ENCODE measurements at places on chromosomes 3 and 15.

DNA sequence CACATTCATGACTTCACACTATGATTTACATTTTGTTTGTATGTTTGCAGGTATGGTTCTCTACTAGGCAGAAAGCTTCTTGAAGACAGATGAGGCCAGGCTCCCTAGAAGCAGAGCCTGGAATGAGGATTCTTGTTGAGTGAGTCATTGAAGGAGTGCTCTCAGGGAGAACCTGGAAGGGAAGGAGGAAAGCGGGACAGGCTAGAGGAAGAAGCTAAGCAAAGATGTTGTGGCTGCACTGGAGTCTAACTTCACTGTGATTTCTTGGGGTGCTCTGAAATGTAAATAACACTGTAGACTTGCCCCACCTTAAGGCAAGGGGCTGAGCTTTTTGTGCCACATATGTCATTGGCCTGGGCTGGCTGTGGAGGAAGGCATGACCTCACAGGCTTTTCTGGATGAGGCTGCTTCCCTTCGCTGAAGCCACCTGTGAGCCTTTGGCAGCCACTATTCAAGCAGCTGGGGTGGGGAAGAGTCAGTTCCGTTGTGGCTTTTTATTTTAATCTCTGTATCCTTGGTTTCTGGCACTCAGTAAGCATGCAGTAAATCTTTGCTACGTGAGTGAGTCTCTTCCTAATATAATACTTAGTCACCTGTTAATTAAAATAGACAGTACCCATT lies 307.3 kb downstream of the SV2B start:
- DNase-seq, result no peak

- no peak for DNase-seq
These were observed 136.7 kb upstream of the DAZL start for GRCh38 chr3:16741890-16742289.

- DNase-seq, result no peak
These were observed 15.7 kb downstream of the C3orf52 start for GRCh38 chr3:112101916-112102315.

DNA sequence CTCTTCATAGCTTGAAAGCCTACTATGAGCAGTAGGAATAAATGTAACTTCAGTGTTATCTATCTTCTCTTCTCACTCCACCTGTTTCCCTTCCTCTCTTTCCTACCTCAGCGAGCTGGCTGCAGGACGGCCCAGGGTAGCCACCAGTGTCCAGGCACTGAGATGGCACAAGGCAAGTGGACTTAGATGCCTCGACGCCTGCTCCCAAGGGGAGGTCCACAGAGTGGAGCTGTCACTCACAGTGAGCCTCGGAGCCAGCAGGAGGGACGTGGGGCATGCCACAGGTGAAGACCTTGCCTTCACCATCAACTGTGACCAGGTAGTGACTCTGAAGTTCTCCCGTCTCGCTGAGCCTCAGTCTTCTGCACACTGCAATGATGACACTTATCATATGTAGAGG lies 88.2 kb downstream of the PCSK6 start:
- DNase-seq, result no peak

DNA sequence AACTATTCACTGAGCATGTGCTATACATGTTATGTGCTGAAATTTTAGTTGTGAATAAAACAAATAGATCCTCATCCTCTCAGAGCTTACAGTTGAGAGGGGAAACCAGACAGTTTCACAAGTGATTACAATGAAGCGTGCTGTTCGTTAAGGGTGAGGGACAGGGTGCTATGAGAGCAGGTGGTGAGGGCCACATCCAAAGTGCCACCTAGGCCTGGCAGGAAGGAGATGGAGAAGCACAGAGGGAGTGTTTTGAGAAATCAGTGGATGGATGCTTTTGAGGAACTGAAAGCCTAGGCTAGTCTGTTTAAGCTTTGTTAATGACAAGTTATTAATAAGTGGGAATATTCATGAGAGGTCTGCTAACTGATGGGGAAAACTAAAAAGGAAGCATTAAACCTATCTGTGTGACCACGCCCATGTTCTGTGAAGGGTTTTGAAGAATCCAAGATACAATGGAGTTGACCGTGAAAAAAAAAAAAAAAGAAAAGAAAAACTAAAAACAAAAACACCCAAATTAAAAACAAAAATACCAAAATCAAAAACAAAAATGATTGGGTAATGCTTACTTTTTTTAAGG lies 7.3 kb downstream of the MCTP2 start:
- no peak for DNase-seq

DNA sequence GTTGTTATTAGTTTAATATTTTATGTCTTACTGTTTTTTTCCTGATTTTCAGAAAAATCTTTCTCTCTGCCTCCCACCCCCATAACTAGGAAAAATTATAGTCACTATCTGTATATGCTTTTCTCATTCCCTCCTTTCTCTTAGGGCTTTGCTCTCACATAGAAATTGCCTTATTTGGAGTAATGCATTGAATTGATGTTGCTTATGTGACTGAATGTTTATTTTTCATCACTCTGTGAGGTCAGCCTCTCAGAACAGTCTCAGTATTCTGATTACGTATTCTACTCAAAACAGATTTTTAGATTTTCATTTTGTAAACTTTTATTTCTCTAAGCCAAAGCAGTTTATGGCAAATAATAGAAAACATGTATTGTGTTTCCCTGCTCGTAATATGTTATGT lies 121.0 kb downstream of the SLMAP start:
- DNase-seq, result no peak
